Activated CD4-positive, alpha-beta T cell treated with anti-CD3 and anti-CD28 coated beads, Interleukin-2, amount 10 ng/mL, durations not matched to agents 7 days and 5 days (primary cell): ENCODE measurements at places on chromosomes 6 and 20. TPM values are rescaled to one million over a fixed set of nuclear protein-coding genes. Genes with fewer than 3 reads are reported as not detected.

DNA sequence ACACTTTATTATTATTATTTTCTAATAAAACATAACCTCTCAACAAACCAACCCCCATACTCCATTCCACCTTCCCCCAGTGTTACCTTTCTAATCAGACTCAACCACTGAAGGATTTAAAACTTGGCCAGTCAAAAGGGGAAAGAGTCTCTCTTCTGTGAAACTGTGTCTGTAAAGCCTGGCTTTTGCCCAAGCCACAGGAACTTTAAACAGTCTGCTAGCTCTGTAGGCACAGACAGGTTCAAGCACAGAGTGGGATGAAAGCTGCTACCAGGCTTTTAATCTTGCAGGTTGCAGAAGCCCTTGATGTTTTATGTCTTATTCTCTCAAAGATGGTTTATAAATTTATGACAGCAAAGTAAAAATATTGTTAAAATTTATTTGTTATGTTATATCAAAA lies 585.7 kb downstream of the TENT5A start:
- no peak for DNase-seq

DNA sequence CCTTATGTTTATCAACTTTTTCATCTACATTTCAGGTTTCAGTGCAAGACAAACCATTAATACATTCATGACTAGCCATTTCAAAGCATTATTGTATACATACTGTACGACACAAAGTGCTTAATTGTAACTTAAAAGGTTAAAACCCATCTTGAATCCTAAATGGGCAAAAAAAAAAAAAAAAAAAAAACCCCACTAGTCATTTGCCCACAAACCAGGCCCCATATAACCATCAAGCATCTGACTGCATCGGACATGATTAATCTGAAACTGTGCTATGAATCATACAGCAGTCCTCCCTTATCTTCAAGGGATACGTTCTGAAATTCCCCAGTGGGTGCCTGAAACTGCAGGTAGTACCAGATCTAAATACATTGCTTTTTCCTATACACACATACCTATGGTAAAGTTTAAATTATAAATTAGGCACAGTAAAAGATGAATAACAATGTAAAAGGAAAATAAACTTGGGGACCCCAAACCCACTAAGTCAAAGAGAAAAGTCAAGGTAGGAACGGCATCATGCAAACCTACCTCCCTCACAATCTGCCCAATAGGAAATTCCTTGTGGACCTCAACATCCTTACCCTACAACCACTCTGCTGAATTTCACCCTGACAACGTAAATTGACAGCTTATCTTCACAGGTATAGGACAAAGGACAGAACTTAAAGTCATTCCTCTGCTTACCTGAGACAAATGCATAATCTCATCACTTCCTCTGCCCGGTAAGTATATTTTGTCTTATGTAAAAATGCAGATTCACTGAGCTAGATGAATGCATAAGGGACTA lies 14.3 kb downstream of the B4GALT5 start:
- no peak for DNase-seq

- no peak for DNase-seq
Measured at GRCh38 chr20:47290666-47291430, 65.7 kb downstream of the ZMYND8 start.

DNA sequence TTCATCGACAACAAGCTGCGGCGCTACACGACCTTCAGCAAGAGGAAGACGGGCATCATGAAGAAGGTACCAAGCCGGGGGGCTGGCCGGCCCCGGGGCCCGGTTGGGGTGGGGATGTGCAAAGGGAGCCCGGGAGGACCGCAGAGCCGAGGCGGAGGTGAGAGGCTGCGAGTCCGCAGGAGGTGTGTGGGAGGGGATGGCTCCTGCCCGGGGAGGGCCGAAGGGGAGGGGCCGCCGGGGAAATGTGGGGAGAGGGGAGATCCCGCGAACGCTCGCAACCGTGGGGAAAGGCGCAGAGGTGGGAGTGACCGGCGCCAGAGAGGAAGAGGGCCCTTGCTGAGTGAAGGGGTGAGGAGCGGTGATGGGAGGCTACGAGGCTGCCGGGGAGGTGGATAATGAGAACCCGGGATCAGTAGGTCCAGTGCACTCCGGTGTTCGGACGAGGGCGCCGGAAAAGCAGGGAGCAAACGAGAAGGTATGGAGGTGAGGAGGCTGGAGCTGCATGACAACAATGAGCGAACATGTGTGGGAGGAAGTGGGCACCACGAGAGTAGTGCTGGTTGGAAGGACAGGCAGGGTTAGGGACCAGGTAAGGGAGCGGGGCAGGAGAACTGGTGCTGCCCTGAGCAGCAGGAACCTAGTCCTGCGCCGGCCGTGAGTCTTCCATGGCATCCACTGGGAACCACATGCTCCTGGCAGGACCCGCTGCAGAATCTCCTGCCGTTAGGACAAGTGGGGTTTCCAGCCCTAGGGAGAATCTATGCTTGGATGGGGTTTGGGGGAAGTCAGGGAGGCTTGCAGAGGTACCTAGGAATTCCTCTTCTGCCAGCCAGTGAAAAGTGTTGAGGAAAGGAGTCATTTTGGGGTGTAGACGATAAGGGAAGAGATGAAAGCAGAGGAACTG lies 1.3 kb downstream of the SRF start:
- peak; percentile 56 for DNase-seq

DNA sequence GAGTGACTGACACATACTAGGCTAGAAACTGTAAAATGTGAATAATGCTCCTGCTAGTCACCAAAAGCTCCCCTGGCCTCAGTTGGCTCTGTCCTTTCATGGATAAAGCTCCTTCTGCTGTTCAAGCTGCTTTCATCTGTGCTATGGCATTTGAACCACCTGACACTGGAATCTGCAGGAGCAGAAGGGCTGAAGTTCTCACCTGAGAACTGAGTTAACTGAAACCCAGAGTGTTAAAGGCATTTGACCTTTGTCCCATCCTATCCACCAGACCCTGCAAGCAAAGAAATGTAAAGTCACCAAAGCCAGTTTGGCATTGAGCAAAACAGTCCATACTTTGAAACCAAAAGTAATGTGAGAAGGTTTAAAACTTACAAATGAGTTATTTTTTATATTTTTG lies 77.7 kb downstream of the BMP2 start:
- no peak for DNase-seq

GRCh38 chr20:12528104-12528503 lies 480.7 kb upstream of the SPTLC3 start:
- DNase-seq = no peak

GRCh38 chr6:12383448-12383847 lies 93.3 kb downstream of the EDN1 start:
- no peak for DNase-seq

GRCh38 chr6:54366667-54367327 lies 58.6 kb downstream of the TINAG start:
- no peak for DNase-seq

- no peak for DNase-seq
Measured at GRCh38 chr6:125004198-125004597, 42.0 kb downstream of the RNF217 start.

DNA sequence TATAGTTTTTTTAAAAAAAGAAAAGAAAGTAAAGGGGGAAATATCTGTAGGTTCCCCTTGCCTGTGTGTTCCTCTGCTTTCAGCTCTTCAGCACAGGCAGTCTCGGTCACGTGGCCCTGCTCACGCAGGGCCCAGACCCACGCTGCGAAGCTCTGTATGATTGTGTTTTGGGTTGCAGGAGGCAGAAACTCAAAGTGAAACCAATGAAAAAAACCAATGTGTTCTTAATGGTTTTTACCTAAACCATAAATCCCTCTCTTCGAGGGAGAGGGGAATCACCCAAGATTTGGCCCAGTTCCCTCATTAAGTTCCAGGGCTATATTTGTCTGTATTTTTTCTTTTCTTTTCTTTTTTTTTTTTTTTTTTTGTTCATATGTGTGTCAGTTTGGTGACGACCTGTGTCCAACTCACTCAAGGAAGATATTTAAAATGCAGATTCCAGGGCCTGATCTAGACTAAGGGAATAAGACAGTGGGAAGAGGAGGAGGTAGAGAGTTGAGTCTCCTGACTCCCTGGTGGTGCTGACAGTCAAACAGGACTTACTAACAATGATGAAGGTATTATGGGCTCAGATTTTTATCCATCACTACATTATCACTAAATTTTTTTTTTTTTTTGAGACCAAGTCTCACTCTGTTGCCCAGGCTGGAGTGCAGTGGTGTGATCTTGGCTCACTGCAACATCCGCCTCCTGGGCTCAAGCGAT lies 33.8 kb upstream of the RREB1 start:
- DNase-seq = peak; percentile 79

DNA sequence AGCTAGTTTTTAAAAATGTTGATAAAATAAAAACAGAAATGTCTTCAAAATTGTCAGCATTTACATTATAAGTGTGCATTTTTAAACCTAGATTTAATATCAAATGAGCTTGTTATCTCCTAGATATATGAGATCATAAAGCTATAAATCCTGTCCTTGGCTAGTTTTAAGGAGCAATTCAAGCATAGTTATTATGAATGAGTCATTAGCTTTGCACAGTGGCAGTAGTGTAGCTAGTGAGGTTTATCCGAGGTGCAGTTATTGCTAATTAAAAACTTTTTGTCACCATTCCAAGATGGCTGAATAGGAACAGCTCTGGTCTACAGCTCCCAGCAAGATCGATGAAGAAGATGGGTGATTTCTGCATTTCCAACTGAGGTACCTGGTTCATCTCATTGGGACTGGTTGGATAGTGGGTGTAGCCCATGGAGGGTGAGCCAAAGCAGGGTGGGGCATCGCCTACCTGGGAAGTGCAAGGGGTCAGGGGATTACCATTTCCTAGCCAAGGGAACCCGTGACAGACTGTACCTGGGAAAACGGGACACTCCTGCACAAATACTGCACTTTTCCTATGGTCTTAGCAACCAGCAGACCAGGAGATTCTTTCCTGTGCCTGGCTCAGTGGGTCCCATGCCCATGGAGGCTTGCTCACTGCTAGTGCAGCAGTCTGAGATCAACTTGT lies 108.8 kb upstream of the SYNCRIP start:
- DNase-seq = no peak

- DNase-seq = no peak
Measured at GRCh38 chr20:24577271-24577909, 108.0 kb downstream of the SYNDIG1 start.

- DNase-seq = no peak
Measured at GRCh38 chr20:21424846-21425245, 27.5 kb upstream of the NKX2-4 start.

DNA sequence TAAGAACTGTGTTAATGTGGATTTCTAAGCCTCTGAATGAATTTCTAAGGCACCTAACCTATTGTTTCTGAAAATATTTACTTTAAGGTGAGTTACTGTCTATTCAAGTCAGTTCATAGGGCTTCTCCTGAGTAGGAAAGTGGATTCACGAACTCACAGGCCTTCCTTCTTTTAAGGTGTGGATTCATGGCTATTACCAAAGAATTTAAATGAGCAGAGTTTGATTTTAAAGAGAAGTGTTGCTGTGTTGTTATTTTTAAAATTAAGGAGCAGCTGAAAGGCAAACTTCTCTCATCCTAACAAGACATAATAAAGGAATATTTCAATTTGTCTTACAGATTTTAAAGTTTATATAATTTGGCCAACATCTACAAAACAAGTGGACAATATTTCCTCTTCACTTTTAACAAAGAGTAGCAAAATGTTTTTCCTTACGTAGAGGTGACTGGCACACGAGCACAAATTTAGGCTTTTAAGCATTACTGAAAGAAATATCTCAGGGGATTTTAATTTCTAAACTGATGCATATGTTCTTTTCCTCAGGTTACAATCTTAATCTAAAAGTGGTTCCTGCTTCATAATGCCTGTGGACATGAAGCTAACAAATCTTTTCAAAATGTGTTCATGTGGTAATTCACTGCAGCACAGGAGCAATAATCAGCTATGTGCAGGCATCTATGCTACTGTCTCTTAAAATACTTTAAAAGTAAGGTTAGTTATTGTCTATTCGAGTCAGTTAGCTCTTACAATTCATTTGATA lies 602 bp upstream of the TSPYL4 start:
- DNase-seq = no peak

- no peak for DNase-seq
Measured at GRCh38 chr6:52489881-52490280, 69.7 kb downstream of the EFHC1 start.

GRCh38 chr6:73004861-73005260 lies 220.4 kb downstream of the KHDC1L start:
- no peak for DNase-seq

- DNase-seq = no peak
Measured at GRCh38 chr6:24953726-24954125, 18.0 kb upstream of the RIPOR2 start.

- peak; percentile 92 for DNase-seq
Measured at GRCh38 chr6:30678964-30679726, 6.3 kb upstream of the DHX16 start.

GRCh38 chr20:8974009-8974708 lies 94.7 kb upstream of the PLCB4 start:
- no peak for DNase-seq

GRCh38 chr6:5132731-5133130 lies 47.6 kb downstream of the PPP1R3G start:
- no peak for DNase-seq

- DNase-seq = no peak
Measured at GRCh38 chr6:162459985-162460384, 267.6 kb downstream of the PRKN start.

DNA sequence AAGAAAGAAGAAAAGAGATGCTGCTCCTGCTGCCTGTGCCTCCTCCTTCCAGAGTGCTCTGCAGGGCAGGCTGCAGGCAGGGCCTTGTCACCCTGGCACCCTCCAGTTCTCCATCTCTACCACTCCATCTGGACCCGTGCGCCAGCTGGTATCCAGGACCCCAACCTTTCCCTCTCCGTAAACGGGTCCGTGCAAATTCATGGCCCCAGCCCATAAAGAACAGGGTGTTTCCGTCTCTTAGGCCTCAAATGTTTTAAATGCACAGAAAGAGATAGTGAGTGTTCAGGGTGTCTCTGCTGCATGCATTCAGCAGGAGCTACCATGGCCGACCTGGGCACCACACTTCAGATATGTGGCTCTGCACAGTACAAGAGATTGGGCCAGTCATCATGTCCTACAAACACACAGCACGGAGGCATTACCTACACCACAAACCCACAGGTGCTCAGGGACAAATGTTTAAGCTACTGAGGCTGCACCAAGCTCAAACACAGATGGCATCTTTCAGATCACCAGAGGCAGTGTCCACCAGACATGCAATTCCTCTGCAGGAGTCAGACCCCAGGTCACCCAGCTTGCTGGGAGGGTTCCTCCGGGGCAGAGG lies 258.1 kb downstream of the DLL1 start:
- no peak for DNase-seq

Gene LTB
- total RNA-seq = 747 TPM

Gene CRNKL1
- total RNA-seq = 23.2 TPM

Gene PRL
- not detected for total RNA-seq

Gene HS3ST5
- not detected for total RNA-seq

Gene NNAT
- 0.17 TPM for total RNA-seq

Gene ITPR3
- 64.2 TPM for total RNA-seq

Gene ENPP5
- 0.07 TPM for total RNA-seq

Gene SLC22A3
- total RNA-seq = not detected

Gene SNX3
- total RNA-seq = 116 TPM

Gene IFT52
- 14.0 TPM for total RNA-seq

Gene NDUFAF4
- total RNA-seq = 42.7 TPM

Gene TPD52L1
- not detected for total RNA-seq

Gene UBD
- total RNA-seq = 0.37 TPM

Gene NRSN1
- not detected for total RNA-seq

Gene NR2E1
- not detected for total RNA-seq

Gene PRR18
- not detected for total RNA-seq

Gene SYCP2L
- total RNA-seq = 0.25 TPM

Gene SLC17A3
- 0.62 TPM for total RNA-seq
